ENCODE measurements at places on chromosomes 1 and 21.

GRCh38 chr1:94329986-94330385 is 88.2 kb upstream of the ABCD3 start:
- no peak for DNase-seq

DNA sequence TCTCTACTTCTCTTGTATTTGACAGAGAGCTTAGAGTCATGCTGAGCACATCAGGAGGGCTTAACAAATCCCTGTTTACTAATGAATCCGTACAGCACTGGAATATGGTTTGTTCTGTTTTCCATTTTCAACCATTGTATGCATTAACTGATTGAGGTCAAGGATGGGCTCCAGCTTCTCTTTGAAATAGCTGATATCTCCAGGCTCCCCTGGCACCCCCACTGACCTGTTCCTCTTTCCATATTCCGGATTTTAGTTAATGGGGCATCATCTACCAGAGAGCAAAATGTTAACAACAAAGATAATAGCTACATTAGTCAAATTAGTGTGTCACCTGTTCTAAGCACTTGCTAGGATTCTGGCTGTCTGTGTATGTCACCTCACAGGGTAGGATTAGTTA is 57.6 kb downstream of the NENF start:
- no peak for DNase-seq

GRCh38 chr1:215594640-215595039 is 27.5 kb downstream of the KCTD3 start:
- DNase-seq, result no peak

- DNase-seq, result no peak
Measured at GRCh38 chr21:21034036-21034435, 35.8 kb downstream of the NCAM2 start.

- DNase-seq, result no peak
Measured at GRCh38 chr1:77271852-77272580, 9.8 kb upstream of the AK5 start.

GRCh38 chr1:12384836-12385456 is 155.1 kb downstream of the VPS13D start:
- DNase-seq, result no peak

DNA sequence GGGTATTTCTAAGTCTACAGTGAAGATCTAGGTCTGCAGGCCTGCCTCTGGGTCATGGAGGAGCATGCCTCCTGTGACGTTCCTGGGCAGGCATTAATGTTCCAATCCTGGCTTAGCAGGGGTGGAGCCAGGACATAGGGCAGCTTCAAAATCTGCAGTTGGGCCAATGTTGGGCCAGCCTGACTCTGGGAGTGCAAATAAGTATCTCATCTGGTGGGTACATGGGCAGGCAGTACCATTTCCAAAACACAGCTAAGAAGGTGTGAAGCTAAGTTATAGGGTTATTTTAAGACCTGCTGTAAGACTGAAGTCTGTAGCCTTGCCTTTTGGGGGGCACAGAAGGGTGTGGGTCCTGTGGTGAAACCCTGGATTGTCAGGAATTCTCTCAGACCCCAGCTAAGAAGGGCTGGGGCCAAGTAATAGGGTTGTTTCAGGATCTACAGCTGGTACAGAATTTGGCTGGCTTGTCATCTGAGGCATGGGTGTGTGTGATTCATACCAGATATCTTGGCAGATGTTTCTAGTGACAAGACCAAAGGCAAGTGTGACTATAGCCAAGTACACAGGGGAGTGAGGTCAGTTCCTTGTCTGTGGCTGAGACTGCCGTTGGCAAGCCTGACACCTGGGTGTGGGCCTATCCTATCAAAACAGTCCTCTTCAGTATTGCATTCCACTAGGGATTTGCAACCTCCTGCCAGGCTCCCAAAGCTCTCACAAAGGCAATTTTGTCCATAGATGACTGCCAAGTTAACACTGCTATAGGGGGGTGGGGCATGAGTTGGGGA is 468.7 kb upstream of the B3GALT2 start:
- no peak for DNase-seq

- DNase-seq, result no peak
Measured at GRCh38 chr1:152982076-152982475, 1.8 kb upstream of the SPRR1A start.
